Activated naive CD4-positive, alpha-beta T cell (primary cell): ENCODE measurements at places on chromosomes 6 and 20.

DNA sequence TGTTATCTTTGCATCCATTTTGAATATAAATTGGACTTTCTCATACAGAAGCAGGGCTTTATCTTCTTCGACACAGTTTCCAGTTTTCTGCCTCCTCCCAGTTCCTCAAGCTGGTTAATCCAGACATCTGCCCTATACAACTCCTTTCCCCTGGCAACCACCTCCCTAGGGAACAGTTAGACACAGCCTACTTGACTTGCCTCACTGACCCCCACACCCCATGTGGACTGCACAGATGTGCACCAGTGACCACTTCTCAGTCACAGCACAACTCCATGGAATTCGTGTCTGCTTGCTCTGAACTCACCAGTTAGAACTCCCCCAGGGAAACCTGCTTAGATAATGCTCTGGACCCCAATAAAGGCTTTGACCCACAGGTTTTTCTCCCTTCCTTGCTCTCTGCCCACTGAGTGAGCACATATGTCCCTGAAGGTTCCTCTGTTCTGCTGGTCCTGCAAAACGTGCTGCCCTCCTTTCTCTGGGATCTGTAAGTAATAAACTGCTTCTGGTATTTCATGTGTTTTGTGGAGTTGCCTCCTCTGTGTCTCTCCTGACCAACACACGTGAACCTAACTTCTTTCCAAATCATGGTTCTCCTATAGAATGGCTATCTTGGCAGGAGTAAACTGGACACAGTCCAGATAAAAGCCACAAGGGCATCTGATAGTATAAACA is 351.2 kb downstream of the CD83 start:
- DNase-seq, result no peak

GRCh38 chr6:98980819-98981218 is 33.1 kb upstream of the FBXL4 start:
- DNase-seq, result no peak

- DNase-seq, result no peak
These were observed 109.1 kb downstream of the LY86 start for GRCh38 chr6:6697620-6698019.

DNA sequence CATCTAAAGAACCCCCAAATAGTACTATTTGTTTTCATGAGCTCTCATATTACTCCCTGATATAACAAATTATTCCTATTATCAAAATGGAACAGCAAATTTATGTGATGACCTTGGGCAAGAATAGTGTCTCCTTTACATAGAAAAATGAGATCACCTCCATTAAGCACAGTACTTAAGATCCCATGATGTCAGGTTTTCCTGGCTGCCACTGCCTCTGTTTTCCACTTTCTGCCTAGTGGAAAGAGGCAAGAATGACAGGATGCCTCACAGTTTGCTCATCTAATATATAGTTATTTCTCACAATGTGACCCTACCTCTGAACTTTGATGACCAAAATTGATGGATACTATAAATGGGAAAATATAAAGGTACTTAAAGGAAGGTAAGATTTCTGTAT is 260.1 kb upstream of the SGK1 start:
- DNase-seq, result no peak

DNA sequence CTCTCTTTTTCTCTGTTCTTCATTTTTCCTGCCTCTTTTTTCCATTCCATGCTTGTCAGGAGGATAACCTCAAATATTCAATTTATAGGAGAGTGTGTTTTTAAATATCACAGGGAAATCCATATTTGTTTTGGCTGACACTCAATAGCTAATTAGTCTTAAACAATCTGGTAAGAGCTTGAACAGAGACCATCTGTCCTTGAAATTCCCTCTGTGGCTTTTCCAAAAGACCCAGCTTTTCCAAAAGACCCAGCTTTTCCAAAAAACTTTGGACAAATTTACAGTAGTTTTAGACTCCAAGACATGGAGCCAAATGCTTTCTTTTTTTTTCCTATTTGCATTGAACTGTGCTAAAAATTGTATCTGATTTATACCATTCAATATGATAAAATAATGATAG is 127.4 kb upstream of the FAM83B start:
- no peak for DNase-seq

DNA sequence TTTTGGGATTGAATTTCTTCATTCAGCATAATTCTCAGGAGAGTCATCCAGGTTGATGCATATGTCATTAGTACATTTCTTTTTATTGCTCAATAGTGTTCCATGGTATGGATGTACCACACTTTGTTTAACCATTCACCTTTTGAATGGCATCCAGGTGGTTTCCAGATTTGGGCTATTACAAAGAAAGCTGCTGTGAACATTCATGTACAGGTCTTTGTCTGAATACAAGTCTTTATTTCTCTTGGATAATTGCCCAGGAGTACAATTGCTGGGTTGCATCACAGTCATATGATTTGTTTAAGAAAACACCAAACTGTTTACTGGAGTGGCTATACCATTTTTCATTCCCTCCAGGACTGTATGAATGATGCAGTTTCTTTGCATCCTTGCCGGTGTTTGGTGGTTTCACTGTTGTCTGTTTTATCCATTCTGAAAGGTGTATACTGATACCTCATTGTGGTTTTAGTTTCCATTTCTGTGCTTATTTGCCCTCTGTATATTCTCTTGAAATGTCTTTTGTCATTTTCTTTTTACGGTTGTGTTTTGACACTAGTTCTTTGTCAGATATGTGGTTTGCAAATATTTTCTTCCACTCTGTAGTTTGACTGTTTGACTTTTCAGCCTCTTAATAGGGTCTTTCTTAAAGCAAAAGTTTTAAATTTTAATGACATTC is 8.8 kb downstream of the CDKAL1 start:
- no peak for DNase-seq

GRCh38 chr20:9388160-9388812 is 126.1 kb upstream of the LAMP5 start:
- no peak for DNase-seq

DNA sequence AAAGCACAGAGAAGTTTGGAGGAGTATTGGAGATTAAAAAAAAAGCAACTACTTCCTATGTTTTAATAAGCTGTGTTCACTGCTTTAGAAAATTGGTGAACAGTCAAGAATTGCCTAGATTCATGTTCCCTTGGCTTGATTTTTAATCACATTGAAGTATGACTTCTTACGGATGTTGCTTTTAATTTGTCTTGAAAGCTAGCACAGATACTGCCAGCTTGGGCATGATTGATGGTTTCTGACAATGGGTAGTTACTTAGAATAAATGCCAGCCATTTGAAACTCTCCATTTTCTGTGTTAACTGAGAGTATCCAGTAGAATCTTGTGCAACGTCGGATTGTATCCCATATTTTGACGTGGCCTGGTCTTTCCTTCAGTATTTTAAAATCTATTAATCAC is 178.0 kb downstream of the DTNBP1 start:
- no peak for DNase-seq

GRCh38 chr6:116234689-116235088 is 19.2 kb downstream of the TSPYL4 start:
- no peak for DNase-seq
